ENCODE measurements at places on chromosomes 2 and 18.

GRCh38 chr2:165697748-165698443 lies 96.2 kb downstream of the GALNT3 start:
- DNase-seq = no peak

- DNase-seq = no peak
Measured at GRCh38 chr2:63790491-63790890, 51.2 kb upstream of the UGP2 start.

- no peak for DNase-seq
Measured at GRCh38 chr18:76932026-76932819, 109.9 kb downstream of the ZNF236 start.

DNA sequence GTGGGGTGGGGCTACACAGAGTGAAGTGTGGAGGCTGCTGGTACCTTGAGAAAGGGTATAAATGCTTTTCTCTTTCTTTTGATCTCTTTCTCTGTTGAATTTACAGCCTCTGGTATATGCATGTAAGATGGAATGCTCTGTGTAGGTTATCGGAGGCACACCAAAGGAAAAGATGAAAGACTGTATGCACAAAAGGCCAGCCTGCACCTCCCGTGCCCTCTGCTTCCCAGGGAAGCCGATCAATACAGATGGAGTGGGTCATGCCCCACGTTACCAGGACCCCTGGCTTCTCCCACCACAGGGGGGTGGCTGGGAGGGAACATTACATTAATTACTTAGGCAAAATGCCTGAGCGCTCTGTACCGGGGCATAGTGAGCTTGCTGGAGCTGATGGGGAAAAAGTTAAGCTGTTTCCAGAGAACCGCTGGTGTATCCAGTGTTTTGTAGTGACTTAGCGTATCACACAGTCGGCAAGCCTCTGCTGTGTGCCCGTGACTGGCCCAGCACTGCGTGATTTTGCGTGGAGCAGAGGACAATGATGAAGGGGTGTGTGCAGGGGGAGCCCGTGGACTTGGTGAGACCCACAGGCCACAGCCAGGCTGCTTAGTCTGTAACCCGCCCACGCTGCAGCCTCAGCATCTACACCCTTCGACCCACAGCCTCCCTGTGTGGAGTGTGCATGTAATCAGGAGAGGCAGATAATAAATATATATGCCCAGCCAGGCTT lies 8.0 kb downstream of the ALLC start:
- DNase-seq = no peak

- DNase-seq = no peak
Measured at GRCh38 chr18:49566217-49566770, 4.4 kb downstream of the LIPG start.

DNA sequence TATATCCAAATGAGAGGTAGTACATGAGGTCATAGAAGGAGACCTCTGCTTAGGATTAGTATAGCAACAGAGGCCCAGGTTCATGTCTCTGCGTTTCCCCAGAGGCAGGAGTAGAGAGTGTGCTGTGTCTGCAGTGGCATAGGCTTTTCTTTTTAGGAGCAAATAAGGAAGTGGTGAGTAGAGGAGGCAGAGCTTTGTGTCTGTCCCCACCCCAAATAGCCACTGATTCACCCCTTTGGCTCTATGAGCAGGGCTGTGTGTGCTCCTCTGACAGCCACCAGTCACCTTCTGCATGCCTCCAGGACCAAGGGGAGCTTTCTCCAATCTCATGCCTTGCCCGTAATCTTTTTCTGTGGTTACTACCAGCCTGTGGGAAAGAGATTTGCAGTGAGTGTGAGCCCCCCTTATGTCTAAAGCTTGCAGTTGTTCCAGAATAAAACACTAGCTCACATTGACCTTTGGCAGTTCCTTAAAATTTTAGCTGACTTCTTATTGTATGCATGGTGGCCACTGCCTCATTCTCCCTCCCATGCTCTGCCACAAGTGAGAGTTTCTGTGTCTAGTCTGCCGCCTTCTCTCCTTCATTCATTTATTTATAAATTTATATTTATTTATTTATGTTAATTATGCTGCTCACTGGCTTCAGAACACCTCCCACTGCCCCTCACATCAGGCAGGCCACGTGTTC lies 23.5 kb upstream of the ELAC1 start:
- no peak for DNase-seq

GRCh38 chr2:162113776-162114168 lies 38.3 kb downstream of the GCG start:
- DNase-seq = no peak

DNA sequence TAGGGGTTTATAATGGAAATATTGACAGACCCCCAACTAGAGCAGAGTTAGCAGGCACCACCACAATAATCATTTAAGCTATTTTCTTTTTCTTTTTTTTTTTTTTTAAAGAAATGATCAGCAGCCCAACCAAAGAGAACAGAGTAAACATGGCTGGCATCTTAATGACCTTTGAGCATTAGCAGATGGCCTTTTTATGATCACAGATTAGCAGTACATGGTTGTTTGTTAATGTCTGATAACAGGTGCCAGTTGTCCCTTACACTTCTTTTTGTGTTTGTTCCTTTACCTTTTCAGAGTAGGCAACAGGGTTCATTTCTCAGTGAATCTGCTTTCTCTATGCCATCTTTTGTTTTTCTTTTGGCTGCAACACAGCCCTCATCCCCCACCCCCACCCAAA lies 747.0 kb downstream of the BCL11A start:
- no peak for DNase-seq

- DNase-seq = no peak
Measured at GRCh38 chr2:157849591-157849990, 26.5 kb downstream of the ACVR1 start.

GRCh38 chr2:29255004-29255403 lies 139.8 kb downstream of the CLIP4 start:
- DNase-seq = no peak

DNA sequence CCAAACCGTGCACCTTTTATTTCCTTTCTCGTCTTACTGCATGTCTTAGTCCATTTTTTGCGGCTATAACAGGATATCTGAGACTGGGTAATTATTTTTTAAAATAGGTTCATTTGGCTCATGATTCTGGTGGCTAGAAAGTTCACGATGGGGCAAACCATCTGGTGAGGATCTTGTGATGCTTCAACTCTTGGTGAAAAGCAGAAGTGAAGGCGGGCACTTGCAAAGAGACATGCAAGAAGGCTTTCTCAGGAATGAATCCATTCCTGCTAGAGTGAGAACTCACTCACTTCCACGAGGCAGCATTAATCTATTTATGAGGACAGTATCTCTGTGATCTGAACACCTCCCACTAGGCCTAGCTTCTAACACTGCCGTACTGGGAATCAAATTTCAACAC lies 327.1 kb upstream of the RBMS1 start:
- no peak for DNase-seq

- no peak for DNase-seq
Measured at GRCh38 chr2:15543053-15543452, 18.1 kb downstream of the NBAS start.

DNA sequence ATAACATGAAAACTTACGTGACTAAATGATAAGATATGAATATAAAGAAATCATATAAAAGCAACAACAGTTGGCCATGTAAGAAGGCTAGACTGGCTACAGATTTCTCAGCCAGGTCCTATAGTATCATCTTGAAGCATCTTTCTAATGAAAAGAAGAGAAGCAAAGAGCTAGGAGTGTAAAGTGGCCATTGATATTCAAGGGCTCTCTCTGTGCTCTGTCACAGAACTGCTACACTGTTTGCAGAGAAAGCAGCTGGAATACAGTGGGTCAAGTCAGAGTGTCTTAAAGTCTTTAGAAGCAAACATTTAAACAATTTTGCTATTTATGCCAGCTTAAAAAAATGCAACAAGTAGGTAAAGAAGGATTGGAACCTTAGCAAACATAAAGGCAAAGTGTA lies 118.8 kb downstream of the SCN9A start:
- no peak for DNase-seq

DNA sequence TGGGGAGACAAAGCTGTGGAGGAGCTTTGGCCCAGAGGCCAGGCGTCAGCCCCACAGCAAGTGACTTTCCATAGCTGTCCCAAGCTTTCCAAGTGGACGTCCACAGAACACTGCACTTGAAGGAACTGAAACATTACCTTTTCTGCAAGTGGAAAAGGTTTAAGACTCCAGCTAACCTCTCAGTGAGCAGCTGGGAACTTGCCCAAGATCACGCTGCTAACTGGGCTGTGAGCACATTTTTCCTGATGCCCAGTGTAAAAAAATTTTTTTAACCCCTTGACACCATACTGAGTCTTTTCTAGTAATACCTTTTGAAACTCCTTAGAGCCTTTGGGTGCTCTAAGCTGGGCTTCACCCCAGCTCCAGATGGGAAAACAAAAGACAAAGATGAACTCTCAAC lies 256.7 kb downstream of the HAUS1 start:
- DNase-seq = no peak

GRCh38 chr18:45997700-45998151 lies 30.6 kb upstream of the EPG5 start:
- DNase-seq = no peak

DNA sequence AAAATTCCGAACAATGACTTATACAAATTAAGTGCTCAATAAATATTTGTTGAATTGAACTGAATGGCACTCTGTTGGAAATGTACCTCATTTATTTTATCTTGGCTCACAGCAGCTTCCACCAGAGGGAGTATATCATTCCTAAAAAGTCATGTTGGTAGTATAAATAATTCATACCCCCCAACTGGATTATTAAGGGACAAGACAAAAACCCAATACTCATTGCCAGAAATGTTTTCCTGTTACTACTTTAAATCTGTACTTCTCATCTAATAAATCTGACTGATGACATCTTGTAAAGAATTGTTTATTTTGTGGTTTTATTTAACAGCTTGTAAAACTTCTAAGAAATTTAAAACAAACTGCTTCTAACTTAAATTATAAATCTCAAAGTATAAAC lies 163.9 kb downstream of the CDH2 start:
- no peak for DNase-seq

- DNase-seq = no peak
Measured at GRCh38 chr2:217313386-217313785, 453.5 kb upstream of the TNP1 start.

DNA sequence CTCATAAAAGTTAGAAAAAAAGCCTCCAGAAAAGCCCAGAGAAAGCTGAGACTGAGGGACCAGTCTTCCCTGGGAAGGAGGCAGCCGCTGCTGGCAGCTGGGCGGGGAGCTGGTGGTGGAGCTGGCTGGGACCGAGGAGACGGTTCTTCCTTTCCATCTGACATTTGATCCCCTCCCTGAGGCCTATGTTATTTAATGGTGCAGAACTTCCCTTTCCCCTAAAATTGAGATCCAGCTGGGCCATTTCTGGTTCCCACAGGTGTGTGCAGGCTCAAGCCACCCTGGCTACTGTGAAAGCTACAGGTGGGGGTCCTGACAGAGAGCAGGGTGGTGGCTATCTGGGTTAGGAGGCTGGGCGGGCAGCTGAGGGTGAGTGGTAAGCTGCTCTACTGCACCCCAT lies 81.5 kb upstream of the FZD7 start:
- no peak for DNase-seq

- DNase-seq = no peak
Measured at GRCh38 chr2:71609441-71609840, 156.1 kb downstream of the DYSF start.

- DNase-seq = no peak
Measured at GRCh38 chr2:20451761-20452499, 5.1 kb downstream of the RHOB start.

DNA sequence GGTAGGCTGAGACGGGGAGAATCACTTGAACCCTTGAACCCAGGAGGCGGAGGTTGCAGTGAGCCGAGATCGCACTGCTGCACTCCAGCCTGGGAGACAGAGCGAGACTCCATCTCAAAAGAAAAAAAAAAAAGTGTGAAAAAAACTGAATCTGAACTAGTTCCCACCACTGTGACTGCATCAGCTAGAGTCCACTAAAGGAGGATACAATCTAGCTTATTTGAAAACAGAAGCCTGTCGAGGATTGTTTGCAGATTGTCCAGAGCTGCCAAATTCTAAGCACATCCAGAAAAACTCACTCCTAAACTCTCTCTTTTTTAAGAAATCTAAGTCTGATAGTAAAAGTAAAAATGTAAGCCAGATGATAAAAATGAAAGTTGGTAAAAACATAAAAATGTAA lies 10.6 kb downstream of the GFPT1 start:
- DNase-seq = no peak

- DNase-seq = no peak
Measured at GRCh38 chr2:226564667-226565066, 235.0 kb downstream of the IRS1 start.

GRCh38 chr2:48849770-48850169 lies 94.2 kb upstream of the LHCGR start:
- no peak for DNase-seq

GRCh38 chr18:80178935-80179818 lies 68.1 kb downstream of the PARD6G start:
- DNase-seq = no peak

DNA sequence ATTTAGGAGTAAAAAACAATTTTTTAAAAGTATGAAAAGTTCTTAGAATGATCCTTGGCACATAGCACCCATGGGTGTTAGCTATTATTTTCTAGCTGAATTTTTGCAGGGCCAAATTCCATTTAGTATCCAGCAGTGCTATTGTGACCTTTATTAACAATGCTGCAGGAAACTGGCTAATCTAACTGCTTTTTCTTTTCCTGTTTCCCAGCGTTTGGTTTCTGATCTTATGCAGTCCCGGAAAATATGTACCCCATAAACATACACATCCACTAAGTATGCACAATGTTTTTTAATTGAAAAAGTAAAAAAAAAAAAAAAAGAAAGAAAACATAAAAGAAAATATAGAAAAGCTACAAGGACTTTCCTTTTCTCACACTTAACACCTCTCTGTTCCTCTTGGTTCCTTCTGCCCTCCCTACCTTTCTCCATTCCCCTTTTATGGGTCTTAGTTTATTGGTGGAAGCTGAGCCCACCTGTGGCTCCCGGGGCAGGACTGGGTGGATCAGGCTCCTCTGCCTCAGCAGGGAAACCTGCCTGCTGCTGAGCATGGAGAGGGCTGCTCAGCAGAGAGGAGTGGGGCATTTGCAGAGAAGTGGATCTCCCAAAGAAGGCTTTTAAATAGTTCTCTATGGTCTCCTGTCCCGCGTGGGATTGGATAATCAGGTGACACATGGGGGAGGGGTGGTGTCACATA lies 9.3 kb upstream of the SLC16A14 start:
- no peak for DNase-seq

- no peak for DNase-seq
Measured at GRCh38 chr18:79938196-79938595, 13.3 kb downstream of the SLC66A2 start.

DNA sequence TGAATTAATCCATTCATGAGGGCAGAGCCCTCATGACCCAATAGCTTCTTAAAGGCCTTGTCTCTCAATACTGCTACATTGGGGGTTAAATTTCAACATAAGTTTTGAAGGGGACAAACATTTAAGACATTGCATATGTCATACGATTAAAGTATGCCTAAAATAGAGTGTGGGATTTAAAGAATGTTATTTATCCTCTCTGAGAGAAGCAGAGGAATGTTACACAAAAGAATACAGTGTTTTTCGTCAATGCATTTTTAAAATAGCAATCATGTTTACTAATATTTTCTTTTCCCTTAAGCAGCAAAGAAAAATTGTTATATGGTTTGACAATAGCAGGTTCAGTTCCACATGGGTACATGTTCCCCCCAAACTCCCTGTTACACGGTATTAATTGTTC lies 363.1 kb downstream of the NUP35 start:
- DNase-seq = no peak

- DNase-seq = no peak
Measured at GRCh38 chr2:157692768-157693167, 64.1 kb upstream of the ACVR1C start.
